Stimulated activated CD4-positive, alpha-beta T cell treated with anti-CD3 and anti-CD28 coated beads, Interleukin-12 subunit alpha, Interleukin-12 subunit beta, amount 100 ng/mL, for 4 hours (primary cell): ENCODE measurements at places on chromosomes 2 and 18.

GRCh38 chr2:10549195-10549594, 101.1 kb upstream of the ODC1 start:
- DNase-seq = no peak

- DNase-seq = no peak
These were observed 959.6 kb downstream of the SLC4A3 start for GRCh38 chr2:220586980-220587530.

GRCh38 chr2:61017556-61018317, at the start of the genes PEX13 and PUS10:
Gene PEX13 (plus strand): TSS chr2:61017720. CDS start chr2:61017760, 40 bp downstream.
Gene PUS10 (minus strand): TSS chr2:61018255. CDS start chr2:61011890, 6,365 bp downstream.
- DNase-seq = peak; percentile 60

DNA sequence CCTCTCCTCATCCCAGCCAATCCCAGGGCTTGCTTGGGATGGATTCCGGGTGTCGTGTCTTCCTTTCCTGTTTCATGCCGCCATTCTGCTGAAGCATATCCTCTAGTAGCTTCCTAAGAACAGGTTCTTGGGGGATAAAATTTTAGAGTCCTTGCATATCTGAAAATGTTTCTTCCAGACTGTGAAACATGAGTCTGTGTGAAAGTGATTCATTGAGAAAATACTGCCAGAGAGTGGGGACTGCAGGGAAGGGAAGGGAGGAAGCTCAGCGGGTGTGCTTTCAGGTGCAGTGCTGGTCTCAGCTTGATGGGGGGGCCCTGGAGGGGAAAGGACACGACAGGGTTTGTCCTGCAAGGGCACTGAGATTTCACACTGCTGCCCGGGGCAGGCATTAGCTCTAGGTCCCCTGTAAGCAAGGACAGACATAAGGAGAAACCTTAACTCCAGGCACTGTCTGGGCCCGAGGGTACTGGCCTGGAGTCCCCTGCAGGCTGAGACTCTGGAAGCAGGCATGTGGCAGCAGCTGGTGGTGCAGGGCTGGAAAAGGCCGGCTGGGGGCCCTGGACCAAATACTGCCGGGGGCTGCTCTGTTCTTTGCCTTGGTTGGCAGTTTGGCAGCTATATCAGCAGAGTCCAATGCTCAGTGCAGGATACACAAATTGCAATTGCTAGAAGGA, 97.6 kb upstream of the HS6ST1 start:
- DNase-seq = no peak

- DNase-seq = no peak
These were observed 73.4 kb upstream of the ID2 start for GRCh38 chr2:8608411-8608954.

DNA sequence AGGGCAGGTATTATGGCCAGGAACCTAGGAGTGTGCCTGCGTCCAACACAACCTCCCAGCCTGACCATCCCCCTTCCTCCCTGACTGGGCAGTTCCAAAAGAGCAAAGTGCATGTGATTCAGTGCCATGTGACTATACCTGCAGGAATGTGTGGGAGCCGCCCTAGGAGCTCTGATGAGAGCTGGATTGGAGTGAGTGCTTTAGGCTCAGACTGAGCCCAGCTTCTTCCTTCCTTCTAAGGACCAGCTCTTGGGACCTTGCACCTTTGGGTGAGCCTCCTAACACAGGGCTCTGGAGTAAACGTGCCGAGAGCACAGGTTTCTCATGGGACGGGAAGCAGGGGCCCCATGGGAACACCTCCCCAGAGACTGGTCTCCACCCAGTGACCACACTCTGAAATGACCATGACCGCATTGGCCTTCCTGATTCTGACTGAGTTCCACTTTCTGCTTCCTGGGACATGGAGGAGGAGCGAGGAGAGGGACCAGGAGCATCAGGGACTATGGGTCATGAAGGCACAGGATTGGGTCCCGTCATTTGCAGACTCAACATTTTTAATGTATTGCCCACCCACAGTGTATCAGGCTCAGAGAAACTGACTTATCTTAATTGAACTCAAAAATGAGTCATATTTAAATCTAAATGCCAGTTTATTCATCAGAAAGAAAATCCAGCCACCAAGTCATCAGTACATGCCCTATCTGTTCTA, 87.8 kb upstream of the BCL2L11 start:
- DNase-seq = no peak

DNA sequence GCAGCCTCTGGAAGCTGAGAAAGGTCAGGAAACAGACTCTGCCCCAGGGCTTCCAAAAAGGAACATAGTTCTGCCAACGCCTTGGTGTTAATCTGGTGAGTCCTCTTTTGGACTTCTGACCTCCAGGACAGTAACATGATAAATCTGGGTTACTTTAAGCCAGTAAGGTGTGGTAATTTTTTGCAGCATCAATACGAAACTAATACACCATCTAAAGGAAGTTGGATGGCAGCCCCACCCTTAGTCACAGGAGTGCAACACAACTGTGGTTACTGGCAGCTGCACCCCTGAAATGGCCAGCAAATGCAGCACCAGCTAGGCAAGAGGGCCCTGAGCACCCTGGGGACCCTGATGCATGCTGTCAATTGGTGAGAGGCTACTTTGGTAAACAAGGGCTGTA, 25.8 kb downstream of the CREG2 start:
- no peak for DNase-seq

GRCh38 chr2:44433895-44434294, 72.1 kb downstream of the CAMKMT start:
- DNase-seq = no peak

DNA sequence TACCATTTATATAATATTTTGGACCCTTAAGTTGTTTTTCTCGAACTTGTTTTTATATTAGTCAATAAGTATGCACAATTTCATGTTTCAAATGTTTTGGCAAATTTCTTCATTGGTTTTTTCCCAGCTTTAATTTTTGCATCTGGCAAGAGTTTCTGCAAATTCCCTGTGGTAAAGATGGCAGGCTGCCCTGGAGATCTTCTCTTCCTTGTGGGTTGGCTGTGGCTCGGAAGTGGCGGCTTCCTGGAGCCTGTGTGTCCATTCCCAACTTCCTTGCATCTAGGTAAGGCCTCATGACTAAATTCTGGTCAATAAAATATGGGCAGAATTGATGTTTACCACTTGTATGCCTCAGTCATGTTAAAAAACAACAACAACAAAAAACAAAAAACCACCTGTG, 818.6 kb downstream of the EPHA4 start:
- no peak for DNase-seq

- DNase-seq = no peak
These were observed 215.7 kb downstream of the SLC4A10 start for GRCh38 chr2:161839926-161840325.
